ENCODE measurements at places on chromosomes 1 and 21.

DNA sequence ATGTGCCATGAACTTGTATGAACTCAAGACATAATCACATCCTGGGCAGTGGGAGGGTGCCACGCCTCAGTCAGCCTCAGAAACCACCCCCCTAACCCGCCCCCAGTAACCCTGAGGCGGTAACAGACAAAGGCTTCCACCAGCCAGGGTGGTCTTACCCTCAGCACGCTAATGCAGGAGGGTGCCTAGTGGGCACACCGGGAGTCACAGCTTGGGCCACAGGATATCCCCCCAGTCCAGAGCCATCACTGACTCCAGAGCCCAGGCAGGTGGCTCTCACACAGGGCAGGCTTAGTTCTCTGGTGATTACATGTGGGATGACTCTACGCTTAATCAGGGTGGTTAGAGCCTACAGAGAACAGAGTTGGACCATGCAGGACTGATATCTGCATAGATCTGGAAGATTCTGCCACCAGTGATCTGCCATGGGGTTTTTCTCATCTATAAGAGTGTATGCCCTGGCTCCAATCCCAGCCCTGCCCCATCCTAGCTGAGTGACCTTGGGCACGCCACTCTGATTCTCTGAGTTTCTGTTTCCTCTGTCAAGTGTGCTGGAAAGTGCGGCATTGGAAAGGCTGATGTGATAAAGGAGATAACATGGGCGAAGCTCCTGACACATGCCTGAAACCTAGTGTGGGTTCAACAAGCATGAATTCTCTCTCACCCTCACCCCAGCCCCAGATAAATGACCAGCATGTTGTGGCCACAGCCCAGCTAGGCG is 27.3 kb downstream of the OPTC start:
- no peak for DNase-seq

GRCh38 chr1:74053407-74053806 is 144.6 kb downstream of the LRRIQ3 start:
- no peak for DNase-seq

DNA sequence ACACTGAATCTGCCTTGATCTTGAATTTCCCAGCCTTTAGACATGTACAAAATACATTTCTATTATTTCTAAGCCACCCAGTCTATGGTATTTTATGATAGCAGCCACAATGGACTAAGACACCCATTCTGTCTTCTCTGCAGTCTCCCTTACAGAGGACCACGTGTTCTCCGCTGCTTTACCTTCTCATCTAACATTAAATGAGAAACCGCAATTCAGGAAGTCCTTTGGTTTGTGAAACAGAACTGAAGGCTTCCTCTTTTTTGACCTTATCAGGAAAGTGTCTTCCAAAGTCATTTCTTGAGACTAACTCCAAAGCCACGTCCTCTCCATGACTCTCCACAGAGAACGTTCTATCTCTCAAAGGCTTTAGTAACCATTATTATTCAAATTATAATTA is 560.1 kb downstream of the OMA1 start:
- DNase-seq, result no peak

DNA sequence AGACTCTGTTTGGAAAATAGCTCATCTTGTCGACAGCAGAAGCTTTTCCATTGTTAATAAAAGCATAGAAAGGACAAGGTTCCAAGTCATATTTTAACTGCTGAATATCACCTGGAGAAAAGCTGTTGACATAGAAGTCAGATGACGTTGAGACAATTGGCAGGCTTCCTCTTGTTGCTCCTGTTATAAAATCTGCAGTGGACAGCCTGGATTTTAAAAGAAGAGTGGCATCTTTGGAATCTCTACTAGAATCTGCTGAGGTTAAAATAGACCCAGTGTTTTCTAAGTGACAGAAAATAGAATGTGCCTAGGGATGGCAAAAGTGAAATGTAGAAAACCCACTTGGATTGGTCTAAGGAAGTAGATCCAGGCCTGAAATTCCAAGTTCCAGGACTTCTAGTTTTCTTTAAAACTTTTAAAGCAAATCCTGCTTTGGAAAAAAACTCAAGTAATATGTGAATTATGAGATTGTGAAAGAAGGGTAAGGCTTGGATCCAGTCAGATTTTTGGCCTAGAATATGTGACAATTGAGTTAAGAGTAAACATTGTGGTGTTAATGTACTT is 53.6 kb upstream of the NEXN start:
- DNase-seq, result no peak

DNA sequence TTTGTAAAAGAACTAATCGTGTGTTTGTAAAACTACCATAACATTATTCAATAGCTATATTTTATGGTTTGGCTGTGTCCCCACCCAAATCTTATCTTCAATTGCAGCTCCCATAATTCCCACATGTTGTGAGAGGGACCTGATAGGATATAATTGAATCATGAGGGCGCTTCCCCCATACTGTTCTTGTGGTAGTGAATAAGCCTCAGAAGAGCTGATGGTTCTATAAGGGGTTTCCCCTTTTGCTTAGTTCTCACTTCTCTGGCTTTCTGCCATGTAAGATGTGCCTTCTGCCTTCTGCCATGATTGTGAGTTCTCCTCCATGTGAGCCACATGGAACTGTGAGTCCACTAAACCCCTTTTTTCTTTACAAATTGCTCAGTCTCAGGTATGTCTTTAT is 1372.3 kb downstream of the AMY1C start:
- no peak for DNase-seq

DNA sequence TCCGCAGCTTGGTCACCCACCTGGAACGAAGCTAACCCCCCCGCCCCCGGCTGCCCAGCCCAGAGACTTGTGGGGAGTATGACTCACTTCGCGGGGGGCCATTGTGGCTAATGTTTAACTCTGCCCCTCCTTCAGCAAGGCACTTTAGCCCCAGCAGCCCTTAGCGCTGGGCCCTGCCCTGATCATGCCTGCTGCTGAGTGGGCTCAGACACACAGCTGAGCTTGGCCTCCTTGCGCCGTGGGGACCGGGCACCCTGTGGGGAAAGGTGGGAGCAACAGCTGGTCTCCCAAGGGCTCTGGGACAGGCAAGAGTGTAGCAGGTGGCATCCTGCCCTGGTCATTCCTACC is 6.3 kb upstream of the LAD1 start:
- DNase-seq, result no peak

- DNase-seq, result no peak
These were observed 68.9 kb downstream of the CNIH3 start for GRCh38 chr1:224684979-224685425.

- no peak for DNase-seq
These were observed 32.6 kb downstream of the CHIA start for GRCh38 chr1:111323231-111323630.

DNA sequence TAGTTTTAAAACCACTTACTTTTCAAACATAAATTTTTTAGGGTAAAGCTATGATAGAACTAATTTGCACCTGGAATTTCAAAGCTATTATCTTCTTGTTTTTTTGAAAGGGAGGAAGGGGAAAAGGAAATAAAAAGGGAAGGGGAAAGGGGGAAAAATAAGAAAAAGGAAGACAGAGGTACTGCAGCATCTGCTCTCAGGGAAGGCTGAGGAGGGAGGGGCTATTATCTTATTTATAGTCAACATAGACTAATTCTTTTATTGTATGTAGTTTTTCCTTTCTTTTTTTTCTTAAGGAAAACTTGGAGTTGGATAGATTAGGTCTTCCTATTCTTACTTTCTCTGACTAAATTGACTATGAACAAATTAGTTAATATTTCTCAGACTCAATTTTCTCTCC is 41.5 kb upstream of the ZYG11A start:
- DNase-seq, result no peak

DNA sequence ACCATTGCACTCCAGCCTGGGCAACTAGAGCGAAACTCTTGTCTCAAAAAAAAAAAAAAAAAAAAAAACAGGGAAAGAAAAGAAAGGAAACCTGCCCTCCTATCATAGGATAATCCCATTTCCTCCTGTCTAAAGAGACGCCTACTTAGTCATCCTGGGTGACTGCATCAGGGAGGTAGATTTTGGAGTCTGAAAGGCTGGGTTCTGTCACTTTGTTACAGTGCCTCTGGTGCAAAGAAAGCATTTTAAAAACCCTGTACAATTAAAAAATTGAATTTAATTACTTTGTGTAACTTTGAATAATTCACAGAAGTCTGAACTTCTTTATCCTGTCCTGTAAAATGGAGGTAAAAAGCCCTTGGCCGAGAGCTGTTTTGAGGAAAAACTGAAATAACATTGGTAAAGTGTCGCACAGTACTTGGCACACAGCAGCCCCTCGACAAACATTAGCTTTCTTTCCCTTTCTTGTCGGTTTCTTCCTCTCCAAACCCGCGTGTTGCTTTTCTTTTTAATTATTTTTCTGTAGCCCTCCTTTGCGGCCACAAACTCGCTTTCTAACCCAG is 657 bp upstream of the HDAC1 start:
- DNase-seq, result no peak

DNA sequence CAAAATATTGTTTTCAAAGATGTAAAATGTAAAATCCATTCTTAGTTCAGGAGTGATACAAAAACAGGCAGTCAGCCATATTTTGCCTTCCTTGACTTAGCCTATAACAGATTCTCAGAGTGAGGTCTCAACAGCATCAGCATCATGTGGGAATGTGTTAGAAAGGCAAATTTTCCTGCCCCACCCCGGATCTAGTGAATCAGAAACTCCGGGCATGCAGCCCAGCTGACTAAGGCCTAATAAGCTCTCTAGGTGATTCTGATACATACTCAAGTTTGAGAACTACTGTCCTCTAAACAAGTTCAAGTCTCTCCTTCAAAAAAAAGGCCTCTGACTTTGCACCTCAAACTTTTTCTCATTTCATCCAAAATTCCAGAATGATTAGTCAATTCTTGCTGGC is 46.9 kb upstream of the PRRC2C start:
- DNase-seq, result no peak

DNA sequence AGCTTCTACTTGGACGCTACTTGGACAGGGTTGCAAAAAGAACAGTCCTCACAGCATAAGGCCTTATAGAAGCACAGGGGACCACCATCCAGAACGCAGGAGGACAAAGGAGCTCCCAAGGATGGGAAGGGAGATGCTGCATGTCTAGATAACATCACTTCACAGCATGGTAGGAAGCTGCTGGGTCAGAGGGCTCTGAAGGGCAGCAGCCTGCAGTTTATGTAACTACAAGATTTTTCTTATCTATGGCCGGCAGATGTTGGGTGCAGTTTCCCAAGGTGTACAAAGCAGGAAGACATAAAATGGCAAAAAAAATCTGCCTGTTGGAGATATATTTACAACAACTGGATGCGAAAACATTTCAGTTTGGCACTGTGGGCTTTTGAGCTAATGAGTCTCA is 45.3 kb upstream of the SLC5A9 start:
- no peak for DNase-seq

DNA sequence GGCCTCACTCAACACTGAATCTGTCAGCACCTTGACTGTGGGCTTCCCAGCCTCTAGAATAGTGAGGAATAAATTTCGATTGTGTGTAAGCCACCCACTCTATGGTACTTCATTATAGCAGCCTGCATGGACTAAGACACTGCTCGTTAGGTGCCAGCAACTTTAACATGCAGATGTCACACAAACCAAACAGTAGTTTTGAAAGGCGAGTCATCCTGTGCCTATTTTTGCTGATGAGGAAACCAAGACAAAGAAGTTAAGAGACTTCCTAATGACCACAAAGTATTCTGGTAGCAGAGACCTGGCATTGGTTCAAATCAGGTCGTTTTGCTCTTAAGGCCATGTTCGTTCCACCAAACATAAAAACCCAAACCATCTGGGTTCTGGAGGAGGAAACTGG is 42.9 kb downstream of the BATF3 start:
- no peak for DNase-seq

- DNase-seq, result no peak
These were observed 164.9 kb upstream of the PKN2 start for GRCh38 chr1:88519156-88519555.

- DNase-seq, result no peak
These were observed 943.4 kb downstream of the TTLL7 start for GRCh38 chr1:83055391-83056170.

GRCh38 chr1:151939141-151939540 is 29.8 kb upstream of the THEM4 start:
- DNase-seq, result no peak

DNA sequence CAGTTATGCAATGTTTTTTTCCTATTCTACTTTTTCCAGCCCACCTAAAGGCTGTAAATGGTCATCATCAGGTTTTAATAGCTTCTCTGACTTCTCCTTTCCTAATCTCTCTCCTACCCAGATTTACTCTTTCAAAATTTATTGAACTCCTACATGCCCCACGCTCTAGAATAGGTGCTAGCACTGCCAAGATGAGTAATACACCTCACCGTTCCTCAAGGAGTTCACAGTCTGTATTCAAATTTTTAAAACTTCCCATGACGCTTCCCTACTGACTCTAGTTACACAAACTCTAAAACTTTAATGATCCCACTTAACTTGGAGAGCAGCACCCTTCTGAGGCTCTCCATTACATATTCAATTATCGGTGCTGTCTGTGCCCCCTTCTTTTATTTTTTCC is 51.6 kb downstream of the ALG14 start:
- no peak for DNase-seq

DNA sequence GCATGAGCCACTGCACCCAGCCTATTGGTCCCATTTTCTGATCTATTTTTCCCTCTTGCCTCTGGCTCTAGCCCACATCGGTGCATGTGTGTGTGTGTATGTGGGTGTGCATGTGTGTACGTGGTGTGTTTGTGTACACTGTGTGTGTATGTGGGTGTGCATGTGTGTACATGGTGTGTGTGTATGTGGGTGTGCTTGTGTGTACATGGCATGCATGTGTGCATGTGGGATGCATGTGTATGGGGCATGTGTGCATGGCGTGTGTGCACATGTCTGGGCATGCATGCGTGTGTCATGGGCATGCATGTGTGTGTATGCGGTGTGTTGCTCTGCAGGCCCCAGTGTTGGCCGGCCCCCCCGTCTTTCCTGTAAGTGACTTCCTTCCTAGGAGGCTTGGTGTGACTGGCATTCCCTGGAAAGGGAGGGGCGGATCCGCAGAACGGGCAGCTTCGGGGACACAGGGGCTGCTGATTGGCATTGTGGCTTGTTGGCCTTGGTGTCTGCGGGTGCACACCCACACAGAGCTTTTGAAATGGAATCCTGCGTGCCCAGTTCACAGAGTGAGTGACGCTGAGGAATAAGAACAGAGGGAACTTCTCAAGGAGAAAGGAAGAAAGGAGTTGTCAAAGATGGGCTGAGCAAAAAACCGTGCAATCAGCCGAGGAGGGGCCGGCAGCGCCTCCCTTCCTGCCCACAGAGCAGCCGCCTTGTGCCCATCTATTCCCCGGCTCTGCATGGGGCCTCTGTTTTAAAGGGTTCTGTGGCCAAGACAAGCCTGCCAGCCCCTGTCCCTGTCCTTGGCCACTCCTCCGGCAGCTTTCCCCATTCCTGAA is 8.0 kb downstream of the PDXK start:
- DNase-seq, result no peak

- DNase-seq, result no peak
These were observed 147.4 kb downstream of the TENT5C start for GRCh38 chr1:117753232-117753631.

DNA sequence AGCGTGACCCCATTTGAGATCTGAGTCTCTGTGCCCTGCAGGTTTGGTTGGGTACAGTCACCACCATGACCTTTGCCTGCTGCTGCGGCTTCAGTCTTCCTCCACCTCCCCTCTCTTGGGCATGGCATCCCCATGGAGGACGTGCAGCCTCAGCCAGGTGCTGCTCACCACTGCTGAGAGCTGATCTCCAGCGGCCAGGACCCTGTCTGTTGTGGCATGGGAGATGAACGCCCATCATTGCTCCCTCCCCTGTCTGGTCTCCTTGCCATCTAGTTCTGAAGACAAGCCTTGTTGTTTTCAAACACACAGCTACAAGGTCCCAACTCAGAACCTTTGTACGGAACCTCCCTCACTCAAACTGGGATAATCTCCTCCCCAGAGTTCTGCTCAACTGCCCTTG is 19.2 kb upstream of the PKP1 start:
- no peak for DNase-seq

GRCh38 chr1:204834752-204835151 is 35.9 kb upstream of the NFASC start:
- no peak for DNase-seq

GRCh38 chr1:207319199-207319598 is 2.3 kb upstream of the CD55 start:
- no peak for DNase-seq
